ENCODE measurements at places on chromosomes 13 and 19.

DNA sequence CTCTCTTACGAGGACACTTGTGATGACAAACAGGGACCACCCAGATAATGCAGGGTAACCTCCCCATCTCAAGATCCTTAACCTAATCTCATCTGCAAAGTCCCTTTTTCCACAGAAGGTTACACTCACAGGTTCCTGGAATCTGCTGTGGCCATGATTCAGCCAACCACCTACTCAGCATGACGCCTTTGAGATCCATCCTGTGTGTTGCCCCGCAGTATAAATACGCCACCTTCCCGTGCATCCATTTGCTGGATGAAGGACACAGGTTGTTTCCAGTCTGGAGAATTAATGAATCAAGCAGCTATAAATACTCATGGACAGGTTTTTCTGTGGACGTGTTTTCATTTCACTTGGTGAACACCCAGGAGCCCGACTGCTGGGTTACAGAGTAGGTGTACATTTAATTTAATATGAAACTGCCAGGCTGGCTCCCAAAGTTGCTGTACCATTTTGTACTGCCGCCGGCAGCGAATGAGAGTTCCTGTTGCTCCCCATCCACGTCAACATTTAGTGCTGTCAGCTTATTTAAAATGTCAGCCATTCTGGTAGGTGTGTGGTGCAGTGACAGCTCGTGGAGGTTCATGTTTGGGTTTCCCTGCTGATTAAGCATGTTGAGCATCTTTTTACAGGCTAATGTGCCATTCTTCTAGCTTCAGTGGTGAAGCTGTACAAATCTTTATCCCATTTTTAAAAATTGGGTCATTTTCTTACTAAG is 40.2 kb downstream of the ELL start:
- no peak for DNase-seq
- H3K4me3 ChIP-seq: no peak overlapping the region
- H3K4me1 ChIP-seq: peaks cover 60% of the 10 kb centered on the region

- H3K4me3 ChIP-seq: no peak overlapping the region
- H3K4me1 ChIP-seq: peaks cover 31% of the 10 kb centered on the region
- DNase-seq: no peak
- no peak overlapping the region for H3K27ac ChIP-seq
- peaks cover 8% of the 10 kb centered on the region for H3K36me3 ChIP-seq
Measured at GRCh38 chr13:21328201-21328600, 130.9 kb downstream of the ZDHHC20 start.

- no peak overlapping the region for H3K4me3 ChIP-seq
- H3K27ac ChIP-seq: no peak overlapping the region
- H3K36me3 ChIP-seq: no peaks in the 10 kb centered on the region
Measured at GRCh38 chr19:7328647-7329046, 20.1 kb upstream of the ARHGEF18 start.

GRCh38 chr13:111390522-111391270 is 70.3 kb downstream of the TEX29 start:
- H3K27ac ChIP-seq: no peak overlapping the region
- no peak overlapping the region for H3K4me3 ChIP-seq
- DNase-seq: no peak
- H3K4me1 ChIP-seq: peaks cover 22% of the 10 kb centered on the region
- no peaks in the 10 kb centered on the region for H3K27me3 ChIP-seq
- H3K36me3 ChIP-seq: no peaks in the 10 kb centered on the region

DNA sequence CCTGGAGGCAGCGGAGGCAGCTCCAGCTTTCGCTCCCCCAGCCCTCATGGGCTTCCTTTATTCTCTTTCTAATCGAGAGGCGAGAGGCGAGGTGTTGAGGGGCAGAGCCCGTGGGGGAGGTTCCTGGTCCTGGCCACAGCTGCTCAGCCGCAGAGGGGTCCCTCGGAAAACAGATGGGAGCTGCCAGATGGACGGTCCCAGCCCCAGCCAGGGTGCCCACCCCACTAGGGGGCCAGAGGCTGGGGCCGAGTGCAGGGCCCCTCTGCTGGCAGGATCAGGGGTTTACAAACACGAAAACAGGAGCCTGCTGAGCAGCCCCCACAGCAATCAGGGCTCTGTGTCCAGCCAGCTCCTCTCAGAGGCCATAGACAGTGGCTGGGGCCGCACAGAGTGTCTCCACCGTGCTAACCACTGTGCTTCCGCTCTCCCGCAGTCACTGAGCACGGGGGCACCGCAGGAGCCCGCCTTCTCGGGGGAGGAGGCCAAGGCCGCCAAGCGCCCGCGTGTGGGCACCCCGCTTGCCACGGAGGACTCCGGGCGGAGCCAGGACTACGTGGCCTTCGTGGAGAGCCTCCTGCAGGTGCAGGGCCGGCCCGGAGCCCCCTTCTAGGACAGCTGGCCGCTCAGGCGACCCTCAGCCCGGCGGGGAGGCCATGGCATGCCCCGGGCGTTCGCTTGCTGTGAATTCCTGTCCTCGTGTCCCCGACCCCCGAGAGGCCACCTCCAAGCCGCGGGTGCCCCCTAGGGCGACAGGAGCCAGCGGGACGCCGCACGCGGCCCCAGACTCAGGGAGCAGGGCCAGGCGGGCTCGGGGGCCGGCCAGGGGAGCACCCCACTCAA is 182.2 kb downstream of the KDM4B start:
- H3K27ac ChIP-seq: no peak overlapping the region
- peaks cover 3% of the 10 kb centered on the region for H3K36me3 ChIP-seq
- DNase-seq: no peak
- no peaks in the 10 kb centered on the region for H3K4me1 ChIP-seq

Measured in activated CD4-positive, alpha-beta T cell treated with anti-CD3 and anti-CD28 coated beads, Interleukin-2, amount 10 ng/mL, durations not matched to agents 7 days and 5 days (primary cell).